ENCODE measurements at places on chromosomes 16 and 17.

- DNase-seq, result no peak
Observed at GRCh38 chr16:87395181-87395842, 3.2 kb downstream of the MAP1LC3B start.

GRCh38 chr16:3599121-3599520 is 12.3 kb downstream of the SLX4 start:
- DNase-seq, result no peak

- DNase-seq, result peak; percentile 25
Observed at GRCh38 chr17:35345926-35346771, 27.3 kb downstream of the SLFN11 start.

DNA sequence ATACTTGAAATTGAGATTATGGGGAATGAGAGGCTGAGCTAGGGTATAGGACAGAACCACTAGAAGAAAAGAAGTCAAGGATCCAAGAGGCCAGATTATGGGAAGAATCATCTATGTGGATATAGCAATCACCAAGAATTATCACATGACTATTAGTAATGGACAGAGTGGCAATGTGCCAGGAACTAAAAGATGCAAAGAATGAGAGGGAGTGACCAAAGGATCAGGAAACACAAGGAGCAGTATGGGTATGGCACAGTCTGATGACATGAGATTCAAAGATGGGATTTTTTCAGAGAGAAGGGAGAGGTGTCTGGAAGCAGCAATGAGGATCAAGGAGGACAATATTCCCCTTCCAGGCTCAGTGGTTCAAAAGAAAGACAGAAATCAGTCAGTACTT is 212.2 kb downstream of the AATF start:
- no peak for DNase-seq

Measured in CD4-positive, alpha-beta T cell treated with Interleukin-2 at 100 ng/mL for 4 hours (primary cell).